ENCODE measurements at places on chromosomes 11 and 22. TPM values are rescaled to one million over a fixed set of nuclear protein-coding genes. Genes with fewer than 3 reads are reported as not detected.

KRTAP5-9 gene
- total RNA-seq = not detected

FXYD2 gene
- 4.6 TPM for total RNA-seq

SLC6A5 gene
- total RNA-seq = not detected

CTSW gene
- not detected for total RNA-seq

MRGPRF gene
- 84.3 TPM for total RNA-seq

CHADL gene
- total RNA-seq = not detected

NXPE1 gene
- total RNA-seq = not detected

CDKN1C gene
- total RNA-seq = 213 TPM

CHEK2 gene
- not detected for total RNA-seq

HEPN1 gene
- not detected for total RNA-seq

IGF2 gene
- 54.1 TPM for total RNA-seq

ARHGAP8 gene
- total RNA-seq = not detected

FBXO3 gene
- 47.1 TPM for total RNA-seq

WT1 gene
- total RNA-seq = 51.2 TPM

Data from uterus (tissue), 4 donors.